ENCODE measurements at places on chromosomes 11 and 22.
A peak's percentile ranks its signal among the peaks of the same experiment; 100 is the strongest.

GRCh38 chr22:24156141-24156912 is 25.0 kb upstream of the SUSD2 start:
- peak; percentile 59 for DNase-seq

- no peak for DNase-seq
Observed at GRCh38 chr11:26842478-26843282, 120.8 kb upstream of the SLC5A12 start.

DNA sequence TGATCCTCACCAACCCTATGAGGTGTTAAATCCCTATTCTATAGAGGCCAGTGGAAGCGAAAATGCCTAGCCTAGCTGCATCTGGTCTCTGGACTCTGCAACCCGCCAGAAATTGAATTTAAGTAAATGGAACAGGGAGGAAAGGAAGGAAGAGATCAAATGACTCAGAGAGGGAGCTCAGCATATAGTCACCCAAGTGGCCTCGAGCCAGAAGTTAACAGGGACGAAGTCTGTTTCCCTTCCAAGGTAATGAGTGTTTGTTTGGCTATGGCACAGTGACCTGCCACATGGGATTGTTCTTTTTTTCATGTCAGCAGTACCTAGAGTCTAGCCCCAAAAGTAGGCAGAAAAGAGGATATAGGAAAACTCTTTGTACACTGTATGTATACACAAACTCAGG is 66.3 kb downstream of the PAK1 start:
- no peak for DNase-seq

- DNase-seq: no peak
Observed at GRCh38 chr11:29208117-29208516, 808.7 kb downstream of the KCNA4 start.

DNA sequence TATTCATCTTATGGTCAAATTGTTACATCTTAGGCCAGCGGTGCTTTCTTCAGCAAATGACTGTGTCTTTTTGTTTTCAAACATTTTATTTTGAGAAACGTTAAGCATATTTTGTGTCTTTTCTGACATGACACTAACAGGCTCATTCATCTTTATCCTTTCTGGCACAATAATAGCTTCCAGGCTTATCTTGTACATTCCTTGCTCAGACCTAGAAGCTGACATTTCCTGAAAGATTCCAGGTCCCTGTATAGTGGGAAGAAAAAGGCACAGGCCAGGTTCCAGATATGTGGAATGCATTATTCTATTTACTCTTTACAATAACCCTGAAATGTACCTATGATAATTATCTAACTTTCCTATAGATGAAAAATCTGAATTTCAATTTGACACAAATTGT is 379.1 kb upstream of the B3GAT1 start:
- no peak for DNase-seq

- no peak for DNase-seq
Observed at GRCh38 chr22:36347094-36347493, 40.7 kb downstream of the MYH9 start.

DNA sequence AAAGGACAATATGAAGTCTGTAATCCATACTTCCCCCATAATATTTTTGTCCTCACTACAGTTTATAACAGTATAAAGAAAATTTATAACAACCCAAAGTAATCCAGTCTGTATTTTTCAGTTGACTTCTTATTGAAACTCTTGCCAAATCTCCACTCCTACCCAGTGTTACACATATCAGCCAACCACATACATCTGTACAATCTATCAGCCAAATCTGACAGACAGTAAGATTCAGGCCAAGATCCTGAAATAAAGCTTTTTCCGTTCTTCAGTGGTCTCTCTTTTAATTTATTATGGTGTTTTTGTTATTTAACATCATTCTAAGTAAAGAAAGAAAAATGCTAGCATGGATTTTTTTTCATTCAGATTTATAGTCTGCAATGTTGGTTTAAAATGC is 2370.9 kb upstream of the RAG2 start:
- DNase-seq: no peak

- DNase-seq: no peak
Observed at GRCh38 chr11:76835928-76836612, 24.6 kb upstream of the ACER3 start.

DNA sequence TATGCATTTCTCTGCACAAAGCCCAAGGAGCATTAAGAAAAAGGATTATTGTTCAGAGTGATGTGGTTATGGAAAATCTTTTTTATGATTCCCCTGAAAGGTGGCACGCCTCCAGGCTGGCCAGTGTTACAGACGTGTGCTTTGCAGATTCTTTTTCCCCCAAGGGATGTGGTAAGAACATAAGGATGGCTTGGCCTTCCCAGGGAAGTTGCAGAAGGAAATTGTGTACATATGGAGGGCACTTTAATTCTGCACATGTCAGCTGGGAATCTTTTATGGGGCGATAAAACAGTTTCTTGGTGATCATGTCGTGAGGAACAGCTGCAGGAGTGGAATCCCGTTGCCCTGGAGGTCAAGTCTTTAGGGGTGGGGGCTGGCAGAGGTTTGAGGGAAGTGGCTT is 9.7 kb downstream of the SMARCB1 start:
- no peak for DNase-seq

GRCh38 chr11:123454060-123454651 is 24.1 kb downstream of the GRAMD1B start:
- peak; percentile 26 for DNase-seq

GRCh38 chr11:127574478-127574877 is 573.9 kb upstream of the KIRREL3 start:
- DNase-seq: no peak

DNA sequence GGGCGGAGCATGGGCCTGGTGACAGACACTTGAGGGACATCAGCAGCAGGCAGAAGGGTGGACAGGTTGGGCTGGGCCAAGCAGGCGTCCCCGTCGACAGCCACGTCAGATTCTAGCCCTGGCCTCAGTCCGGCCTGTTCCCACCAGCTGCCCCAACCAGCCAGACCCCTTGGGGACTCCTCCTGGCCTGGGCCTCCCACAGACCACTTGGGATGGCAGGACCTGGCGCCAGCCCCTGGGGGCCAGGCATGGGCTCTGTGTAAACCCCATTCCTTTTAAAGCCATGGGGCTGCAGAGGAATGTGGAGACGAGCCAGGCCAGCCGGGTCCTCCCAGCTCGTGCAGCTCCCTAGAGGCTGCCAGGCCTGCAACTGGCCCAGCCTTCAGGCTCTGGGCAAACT is 4.7 kb upstream of the SUSD2 start:
- no peak for DNase-seq

DNA sequence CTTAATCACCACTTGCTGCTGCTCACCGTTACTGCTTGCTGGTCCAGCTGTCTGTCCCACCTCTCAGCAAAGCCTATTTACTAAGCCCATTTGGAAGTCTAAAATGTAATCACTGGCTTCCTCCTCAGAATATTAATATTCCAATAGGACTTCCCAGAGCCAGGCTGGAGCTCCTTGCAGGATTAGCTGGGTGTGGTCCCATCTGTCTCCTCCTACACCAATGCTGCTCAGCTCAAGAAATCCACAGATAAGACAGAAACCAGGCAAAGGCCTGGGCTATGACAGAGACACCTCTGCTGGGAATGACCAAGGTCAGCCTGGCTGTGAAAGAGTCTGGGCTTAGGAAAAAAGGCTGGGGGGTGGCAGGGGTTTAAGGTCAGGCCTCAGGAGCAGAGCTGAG is 317.8 kb downstream of the BUD13 start:
- no peak for DNase-seq

- DNase-seq: no peak
Observed at GRCh38 chr11:81804858-81805257, 928.8 kb downstream of the FAM181B start.

DNA sequence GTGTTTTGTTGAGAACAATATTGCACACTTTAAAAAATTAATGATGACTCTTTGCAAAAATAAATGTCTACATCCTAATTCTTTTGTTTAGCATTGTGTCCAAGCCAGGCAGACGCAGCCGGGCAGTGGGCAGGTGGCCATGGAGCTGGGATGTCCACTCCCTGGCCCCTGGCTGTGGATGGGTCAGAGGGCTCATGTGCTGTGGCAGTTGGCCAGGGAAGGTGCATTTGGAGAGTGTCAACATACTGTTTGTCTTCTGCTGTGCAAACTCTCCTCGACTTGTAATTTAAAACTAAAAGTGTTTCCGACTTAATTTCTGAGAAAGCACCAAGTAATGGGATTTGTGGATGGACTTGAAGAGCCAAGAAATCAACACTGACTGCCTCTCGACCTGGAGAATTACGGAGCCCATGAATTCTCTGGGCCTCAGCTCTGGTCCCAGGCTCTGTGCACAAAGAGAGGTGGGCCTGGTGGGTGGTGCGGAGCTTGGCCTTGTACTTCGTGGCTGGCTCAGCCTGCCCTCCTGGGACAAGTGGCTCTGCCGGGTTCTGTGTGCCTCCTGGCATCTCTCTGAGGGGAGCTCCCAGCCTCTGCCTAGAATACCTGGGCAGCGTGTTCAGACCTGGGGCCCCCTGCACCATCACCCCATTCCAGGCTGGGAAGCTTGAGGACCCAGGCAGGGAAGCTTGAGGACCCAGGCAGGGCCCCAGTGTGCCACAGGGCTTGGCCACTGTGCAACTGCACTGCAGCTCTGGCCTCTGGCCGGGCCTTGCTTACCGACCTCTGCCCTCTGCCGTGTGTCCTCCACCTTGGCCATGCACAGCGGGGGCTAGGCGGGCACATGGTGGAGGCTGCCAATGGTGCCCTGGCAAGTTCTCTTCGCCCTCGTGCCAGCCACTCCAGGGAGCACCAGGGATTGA is 46.4 kb downstream of the RTN4R start:
- no peak for DNase-seq

- no peak for DNase-seq
Observed at GRCh38 chr11:135033540-135033939, 621.5 kb upstream of the B3GAT1 start.

- DNase-seq: no peak
Observed at GRCh38 chr22:46415776-46416519, 80.4 kb downstream of the TRMU start.

DNA sequence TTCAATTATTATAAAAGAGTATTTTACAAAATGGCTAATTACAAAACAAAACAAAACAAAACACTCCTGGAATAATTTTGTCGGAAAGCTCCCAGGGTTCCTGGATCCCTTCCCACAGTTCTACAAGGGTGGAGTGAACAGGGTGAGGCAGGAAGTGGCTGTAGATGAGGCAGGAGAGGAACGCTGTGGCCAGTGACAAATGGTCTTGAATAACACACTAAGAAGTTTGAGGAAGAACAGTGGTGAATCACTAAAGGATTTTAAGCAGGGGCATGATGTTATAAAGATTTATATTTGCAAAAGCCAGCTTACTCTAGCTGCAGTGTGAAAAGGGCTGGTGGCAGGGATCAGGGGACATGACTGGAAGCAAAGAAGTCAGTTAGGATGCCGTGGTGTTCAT is 33.8 kb upstream of the APOA1 start:
- no peak for DNase-seq

- no peak for DNase-seq
Observed at GRCh38 chr22:42719656-42720262, 911 bp downstream of the A4GALT start.
